Large intestine (tissue), 12 donors: ENCODE measurements at places on chromosomes 16 and 17.

- peak overlapping the region; percentile 28 for H3K4me3 ChIP-seq
- DNase-seq: peak; percentile 93
- H3K27me3 ChIP-seq: no peaks in the 10 kb centered on the region
- peak overlapping the region; percentile 90 for H3K27ac ChIP-seq
- no peaks in the 10 kb centered on the region for H3K36me3 ChIP-seq
- peaks cover 47% of the 10 kb centered on the region for H3K4me1 ChIP-seq
These were observed 38.2 kb downstream of the KSR1 start for GRCh38 chr17:27494192-27495091.

DNA sequence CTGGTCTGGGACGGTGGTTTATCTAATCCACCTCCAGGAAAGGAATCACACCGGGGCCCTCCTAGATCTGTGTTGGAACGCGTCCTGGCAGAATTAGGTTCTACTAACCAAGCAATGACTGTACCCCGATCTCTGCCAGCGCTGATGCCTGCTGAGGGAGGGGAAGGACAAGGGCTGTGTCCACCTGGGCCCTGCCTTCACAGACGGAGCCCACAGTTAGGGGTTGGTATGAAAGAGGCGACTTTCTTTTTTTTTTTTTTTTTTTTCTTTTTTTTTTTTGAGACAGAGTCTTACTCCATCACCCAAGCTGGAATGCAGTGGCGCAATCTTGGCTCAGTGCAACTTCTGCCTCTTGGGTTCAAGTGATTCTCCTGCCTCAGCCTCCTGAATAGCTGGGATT, 9.9 kb upstream of the KRT19 start:
- no peaks in the 10 kb centered on the region for H3K36me3 ChIP-seq
- no peak overlapping the region for H3K27ac ChIP-seq
- no peak for DNase-seq
- H3K4me3 ChIP-seq: no peak overlapping the region
- peaks cover 66% of the 10 kb centered on the region for H3K27me3 ChIP-seq
- H3K4me1 ChIP-seq: peaks cover 17% of the 10 kb centered on the region

DNA sequence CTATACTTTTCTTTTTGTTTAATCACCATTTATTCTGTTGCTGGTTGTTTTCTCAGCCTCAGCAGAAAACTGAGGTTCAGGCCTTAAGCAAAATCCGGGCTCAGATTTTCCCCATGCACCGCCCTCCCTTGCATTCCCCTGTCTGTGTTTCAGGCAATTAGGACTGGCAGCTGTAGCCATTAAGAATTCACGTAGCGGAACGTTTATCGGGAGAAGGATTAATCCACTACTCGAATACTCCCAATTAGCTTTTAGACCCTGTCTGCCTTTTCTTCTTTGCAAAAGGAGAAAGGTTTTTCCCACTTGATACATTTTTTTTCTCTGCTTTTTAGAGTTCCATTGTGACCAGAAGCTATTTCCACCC, 173.1 kb downstream of the RPTOR start:
- no peak for DNase-seq
- no peaks in the 10 kb centered on the region for H3K27me3 ChIP-seq
- H3K4me3 ChIP-seq: no peak overlapping the region
- no peaks in the 10 kb centered on the region for H3K36me3 ChIP-seq
- H3K4me1 ChIP-seq: no peaks in the 10 kb centered on the region

DNA sequence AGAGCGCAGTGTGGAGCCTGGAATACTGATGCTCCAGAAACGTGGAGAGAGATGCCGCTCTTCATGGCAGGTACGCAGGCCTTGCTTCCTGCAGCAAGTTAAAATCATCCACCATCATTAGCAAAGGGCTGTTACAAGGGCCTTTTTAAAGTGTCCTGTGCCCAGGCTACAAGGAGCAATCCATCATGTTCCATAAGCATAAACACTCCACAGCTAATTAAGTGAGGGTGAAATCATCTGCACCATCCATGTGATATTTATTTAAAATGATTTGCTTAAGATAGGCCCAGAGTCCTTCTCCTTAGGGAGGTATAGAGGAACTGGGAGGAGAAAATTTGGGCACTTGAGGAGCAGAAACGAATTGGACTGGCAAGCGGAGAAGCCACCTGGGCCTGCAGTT, 372.1 kb downstream of the XYLT1 start:
- no peaks in the 10 kb centered on the region for H3K4me1 ChIP-seq
- no peak for DNase-seq
- no peak overlapping the region for H3K4me3 ChIP-seq
- no peaks in the 10 kb centered on the region for H3K36me3 ChIP-seq

DNA sequence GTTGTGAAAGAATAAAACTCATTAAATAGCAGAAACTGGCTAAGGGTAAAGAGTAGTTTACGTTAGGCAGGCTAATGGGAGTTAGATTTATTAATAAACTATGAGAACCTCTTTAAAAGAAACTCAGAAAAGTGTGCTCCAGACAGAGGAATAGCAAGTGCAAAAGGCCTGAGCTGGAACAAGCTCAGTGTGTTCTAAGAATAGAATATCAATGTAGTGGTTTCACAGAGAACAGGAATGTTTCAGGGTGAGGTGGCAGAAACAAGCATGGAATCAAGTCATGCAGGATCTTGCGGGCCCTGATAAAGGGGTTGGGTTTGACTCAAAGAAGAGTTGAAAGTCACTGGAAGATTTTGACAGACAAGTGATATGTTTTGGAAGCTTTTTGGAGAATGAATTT, 164.0 kb upstream of the HS3ST3A1 start:
- no peak overlapping the region for H3K27ac ChIP-seq
- H3K27me3 ChIP-seq: no peaks in the 10 kb centered on the region
- no peaks in the 10 kb centered on the region for H3K36me3 ChIP-seq
- DNase-seq: no peak
- H3K4me3 ChIP-seq: no peak overlapping the region

GRCh38 chr17:50087912-50088405, 7.2 kb upstream of the PDK2 start:
- no peak overlapping the region for H3K27ac ChIP-seq
- DNase-seq: no peak
- H3K4me3 ChIP-seq: no peak overlapping the region
- no peaks in the 10 kb centered on the region for H3K4me1 ChIP-seq

GRCh38 chr16:2835638-2836493, 5.8 kb downstream of the ZG16B start:
- DNase-seq: no peak
- H3K27ac ChIP-seq: no peak overlapping the region
- no peaks in the 10 kb centered on the region for H3K4me1 ChIP-seq
- no peaks in the 10 kb centered on the region for H3K27me3 ChIP-seq
- H3K36me3 ChIP-seq: no peaks in the 10 kb centered on the region
- no peak overlapping the region for H3K4me3 ChIP-seq

DNA sequence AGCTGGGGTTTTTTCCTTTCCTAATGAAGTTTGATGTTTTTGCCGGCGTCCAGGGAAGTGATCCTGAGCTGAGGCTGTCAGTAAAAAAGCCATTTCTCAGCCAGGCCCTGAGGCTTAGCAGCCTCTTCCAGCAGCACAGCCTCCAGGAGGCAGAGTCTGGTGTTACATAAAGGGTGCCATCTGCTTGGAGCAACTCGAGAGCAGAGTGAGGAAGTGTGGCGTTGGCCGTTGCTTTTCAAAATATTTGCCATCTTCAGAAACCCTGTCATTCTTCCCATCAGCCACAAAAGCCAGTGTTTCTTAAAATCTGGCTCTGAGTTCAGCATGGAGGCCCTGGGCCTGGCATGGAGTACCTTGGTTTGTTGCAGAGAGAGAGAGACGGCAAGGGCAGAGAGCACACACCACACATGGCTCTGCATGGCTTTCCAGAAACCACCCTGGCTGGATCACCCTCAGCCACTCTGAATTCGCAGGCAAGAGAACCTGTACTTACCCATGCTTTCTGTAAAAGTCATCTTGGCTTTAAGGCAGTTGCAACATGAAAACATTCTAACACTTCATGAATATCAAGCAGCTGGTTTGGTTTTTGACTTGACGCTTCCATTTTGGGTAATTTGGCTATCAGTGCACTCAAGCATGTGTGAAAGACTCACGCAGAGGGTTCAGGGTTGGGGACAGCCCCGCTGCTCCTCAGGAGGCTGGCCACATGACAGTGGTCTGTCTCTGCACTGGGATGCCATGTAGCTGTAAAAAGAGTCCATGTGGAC, 21.0 kb downstream of the PMM2 start:
- H3K4me1 ChIP-seq: no peaks in the 10 kb centered on the region
- no peak overlapping the region for H3K4me3 ChIP-seq
- no peaks in the 10 kb centered on the region for H3K27me3 ChIP-seq
- DNase-seq: no peak
- no peak overlapping the region for H3K27ac ChIP-seq

DNA sequence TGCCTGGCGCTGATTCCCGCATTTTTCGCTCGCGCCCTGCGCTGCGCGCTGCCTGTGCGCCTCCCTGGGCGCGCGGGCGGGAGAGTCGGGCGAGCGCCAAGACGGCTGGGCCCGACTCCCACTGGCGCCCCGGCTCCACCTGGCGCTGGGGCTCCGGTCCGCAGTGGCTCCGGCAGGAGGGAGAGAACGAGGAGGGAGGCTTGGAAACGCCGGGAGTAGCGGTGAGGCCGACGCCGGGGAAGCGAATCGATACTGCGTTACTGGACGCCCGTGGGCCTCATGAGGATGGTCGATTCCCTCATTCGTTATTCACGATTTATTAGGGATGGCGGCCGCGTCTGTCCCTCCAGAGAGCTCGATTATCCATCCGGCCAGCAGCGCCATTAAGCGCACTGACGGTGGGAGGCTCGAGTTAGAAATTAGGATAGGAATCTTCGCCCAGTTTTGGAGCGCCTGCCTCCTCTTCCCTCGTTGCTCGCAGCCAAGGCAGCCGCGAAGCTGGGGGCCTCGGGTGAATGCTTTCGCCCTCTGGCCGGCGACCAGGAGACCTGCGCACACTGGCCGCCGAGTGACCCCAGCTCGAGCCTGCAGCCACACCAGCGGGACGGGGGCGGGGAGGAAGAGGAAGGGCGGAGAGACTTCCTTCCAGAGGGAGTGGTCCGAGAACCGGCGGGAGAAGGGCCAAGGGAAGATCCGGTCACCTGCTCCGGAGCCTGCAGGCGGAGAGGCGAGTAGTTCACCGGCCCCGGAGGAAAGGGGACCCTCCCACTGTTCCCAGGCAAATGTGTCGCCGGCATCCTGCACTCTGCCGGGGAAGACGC, 1.3 kb upstream of the PCGF2 start:
- peaks cover 3% of the 10 kb centered on the region for H3K36me3 ChIP-seq
- H3K27ac ChIP-seq: peak overlapping the region; percentile 75
- H3K4me1 ChIP-seq: peaks cover 47% of the 10 kb centered on the region
- DNase-seq: no peak
- H3K4me3 ChIP-seq: peak overlapping the region; percentile 81

- peak; percentile 70 for DNase-seq
- peaks cover 30% of the 10 kb centered on the region for H3K27me3 ChIP-seq
- H3K4me1 ChIP-seq: peaks cover 44% of the 10 kb centered on the region
- H3K4me3 ChIP-seq: peak overlapping the region; percentile 18
- H3K27ac ChIP-seq: no peak overlapping the region
These were observed 850 bp upstream of the PNMT start for GRCh38 chr17:39667262-39667944.

DNA sequence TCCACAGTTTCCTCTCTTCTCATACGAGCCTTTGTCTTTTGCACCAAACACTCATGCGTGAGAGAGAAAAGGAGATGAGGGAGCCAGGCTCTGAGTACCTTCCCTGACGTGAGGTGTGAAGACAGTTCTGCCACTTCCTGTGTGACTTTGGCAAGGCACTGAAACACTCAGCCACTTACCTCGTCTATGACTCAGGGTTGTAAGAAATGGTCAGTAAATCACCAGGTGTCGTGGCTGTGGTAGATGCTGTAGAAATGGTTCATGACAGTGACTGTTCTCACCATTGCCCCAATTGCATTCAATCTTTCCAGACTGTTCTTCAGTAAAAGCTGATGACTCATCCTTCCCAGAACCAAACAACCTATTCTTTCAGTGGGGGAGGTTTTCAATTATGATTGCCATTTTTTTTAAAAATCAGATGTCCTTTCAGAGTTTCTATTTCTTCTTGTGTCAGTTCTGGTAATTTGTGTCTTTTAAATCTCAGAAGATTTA, 49.2 kb upstream of the CBFA2T3 start:
- H3K36me3 ChIP-seq: no peaks in the 10 kb centered on the region
- no peak overlapping the region for H3K4me3 ChIP-seq
- H3K27ac ChIP-seq: no peak overlapping the region
- DNase-seq: no peak

- H3K27me3 ChIP-seq: no peaks in the 10 kb centered on the region
- peak; percentile 26 for DNase-seq
- H3K4me3 ChIP-seq: no peak overlapping the region
- H3K27ac ChIP-seq: no peak overlapping the region
- no peaks in the 10 kb centered on the region for H3K36me3 ChIP-seq
- no peaks in the 10 kb centered on the region for H3K4me1 ChIP-seq
These were observed 48.8 kb downstream of the SDK2 start for GRCh38 chr17:73595479-73595878.

DNA sequence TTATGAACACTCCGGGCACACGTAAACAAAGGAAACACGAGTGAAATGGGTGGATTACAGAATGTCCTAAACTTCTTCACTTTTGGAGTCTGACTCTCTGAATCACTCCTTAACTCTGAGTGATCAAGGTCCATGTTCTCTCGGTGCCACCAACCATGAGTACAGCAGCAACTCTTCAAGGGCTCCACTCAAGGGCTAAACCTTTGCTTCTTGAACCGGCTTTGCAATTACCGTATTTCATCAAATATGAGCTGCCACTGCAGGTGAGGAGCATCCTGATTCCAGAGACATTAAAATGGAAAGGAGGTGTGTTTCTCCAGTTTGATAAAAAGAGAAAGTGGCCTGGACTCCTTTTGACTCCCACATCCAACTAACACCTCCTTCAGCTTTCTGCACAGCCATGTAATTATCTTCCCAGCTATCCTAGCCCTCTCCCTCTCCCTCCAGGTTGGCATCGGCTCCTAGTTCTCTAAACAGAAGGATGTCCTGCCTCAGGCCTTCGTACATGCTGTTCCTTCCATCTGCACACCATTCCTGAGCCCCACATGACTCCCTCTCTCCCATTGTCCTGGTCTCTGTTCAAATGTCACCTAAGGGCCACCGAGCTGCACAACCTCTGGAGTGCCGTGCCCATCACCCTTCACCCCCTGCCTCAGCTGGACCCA, 61.4 kb downstream of the ZDHHC7 start:
- peaks cover 27% of the 10 kb centered on the region for H3K4me1 ChIP-seq
- peak; percentile 67 for DNase-seq
- H3K36me3 ChIP-seq: no peaks in the 10 kb centered on the region
- H3K4me3 ChIP-seq: no peak overlapping the region
- no peaks in the 10 kb centered on the region for H3K27me3 ChIP-seq
- no peak overlapping the region for H3K27ac ChIP-seq
